CD4-positive, alpha-beta T cell treated with Interleukin-6 at 100 ng/mL for 8 hours (primary cell): ENCODE measurements at places on chromosomes 16 and 17.

DNA sequence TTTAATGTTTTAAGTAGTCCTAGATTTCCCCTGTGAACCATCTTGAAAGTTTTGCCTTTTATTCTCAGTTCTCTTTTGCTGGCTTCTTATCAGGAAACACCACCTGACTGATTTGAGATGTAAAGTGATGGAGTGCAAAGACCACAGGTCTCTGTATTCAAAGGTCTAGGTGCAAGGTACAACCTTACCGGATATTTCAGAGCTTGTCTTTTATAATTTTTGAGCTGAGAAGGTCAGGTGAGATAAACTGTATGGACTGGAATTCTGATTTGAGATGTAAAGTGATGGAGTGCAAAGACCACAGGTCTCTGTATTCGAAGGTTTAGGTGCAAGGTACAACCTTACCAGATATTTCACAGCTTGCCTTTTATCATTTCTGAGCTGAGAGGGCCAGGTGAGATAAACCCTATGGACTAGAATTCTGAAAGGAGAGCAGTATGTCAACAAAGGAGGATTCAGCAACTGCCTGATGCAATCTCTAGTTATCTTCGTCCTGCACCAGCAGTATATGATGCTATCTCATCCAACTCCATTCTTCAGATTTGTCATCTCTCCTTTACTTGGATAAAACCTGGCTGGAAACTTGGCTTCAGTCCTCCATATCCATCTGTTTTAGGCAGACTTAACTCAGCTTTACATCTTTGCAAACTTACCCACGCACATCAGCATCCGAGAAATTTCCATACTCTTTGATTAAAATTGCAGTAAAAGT, 64.3 kb downstream of the CENPV start:
- DNase-seq = no peak

DNA sequence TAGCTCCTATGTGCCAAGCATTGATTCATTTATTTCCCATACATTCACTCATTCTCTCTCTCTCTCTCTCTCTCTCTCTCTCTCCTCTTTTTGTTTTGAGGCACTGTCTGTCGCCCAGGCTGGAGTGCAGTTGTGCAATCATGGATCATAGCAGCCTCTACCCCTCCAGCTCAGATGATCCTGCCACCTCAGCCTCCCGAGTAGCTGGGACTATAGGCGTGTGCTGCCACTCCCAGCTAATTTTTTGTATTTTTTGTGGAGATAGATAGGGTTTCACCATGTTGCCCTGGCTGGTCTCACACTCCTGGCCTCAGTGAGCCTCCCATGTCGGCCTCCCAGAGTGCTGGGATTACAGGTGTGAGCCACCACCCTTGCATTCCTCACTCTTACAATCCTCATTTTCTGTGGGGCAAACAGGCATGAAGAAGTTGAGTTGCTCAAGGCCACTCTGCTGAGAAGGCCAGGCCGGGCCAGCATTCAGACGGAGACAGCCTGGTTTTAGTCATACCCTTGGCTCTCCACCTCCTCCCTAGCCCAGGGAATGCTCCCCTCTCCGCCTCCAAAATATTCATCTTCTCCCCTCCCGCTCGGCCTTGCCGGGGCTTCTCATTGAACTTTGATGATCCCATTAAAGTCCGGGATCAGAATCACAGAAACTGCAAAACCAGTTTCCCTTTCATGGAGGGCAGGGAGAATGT, 765 bp upstream of the PRM2 start:
- no peak for DNase-seq

GRCh38 chr16:29916979-29917378, 9.0 kb downstream of the KCTD13 start:
- DNase-seq = no peak

DNA sequence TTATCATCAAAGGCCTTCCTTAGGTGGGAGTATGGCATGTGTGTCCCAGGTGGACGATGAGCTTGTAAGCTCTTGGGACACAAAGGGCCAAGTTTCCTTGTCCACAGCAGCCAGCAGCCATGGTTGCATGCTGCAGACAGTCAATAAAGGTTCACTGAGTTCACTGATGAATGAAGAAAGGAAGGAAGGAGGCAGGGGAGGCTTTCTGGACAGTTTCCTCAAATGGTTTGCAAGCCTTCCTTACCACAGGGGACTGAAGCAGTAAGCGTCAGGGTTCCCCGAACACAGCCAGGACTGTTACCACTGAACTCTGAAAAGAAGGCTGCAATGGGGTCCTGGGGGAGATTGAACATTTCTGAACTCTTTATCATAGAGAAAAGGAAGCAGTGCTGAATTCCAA, 111.1 kb downstream of the GAS7 start:
- no peak for DNase-seq

- no peak for DNase-seq
These were observed 30.5 kb downstream of the UBE2O start for GRCh38 chr17:76422406-76422805.

- DNase-seq = no peak
These were observed 36.2 kb downstream of the YPEL2 start for GRCh38 chr17:59367657-59368045.

GRCh38 chr17:72393553-72393952, 272.7 kb downstream of the SOX9 start:
- no peak for DNase-seq

DNA sequence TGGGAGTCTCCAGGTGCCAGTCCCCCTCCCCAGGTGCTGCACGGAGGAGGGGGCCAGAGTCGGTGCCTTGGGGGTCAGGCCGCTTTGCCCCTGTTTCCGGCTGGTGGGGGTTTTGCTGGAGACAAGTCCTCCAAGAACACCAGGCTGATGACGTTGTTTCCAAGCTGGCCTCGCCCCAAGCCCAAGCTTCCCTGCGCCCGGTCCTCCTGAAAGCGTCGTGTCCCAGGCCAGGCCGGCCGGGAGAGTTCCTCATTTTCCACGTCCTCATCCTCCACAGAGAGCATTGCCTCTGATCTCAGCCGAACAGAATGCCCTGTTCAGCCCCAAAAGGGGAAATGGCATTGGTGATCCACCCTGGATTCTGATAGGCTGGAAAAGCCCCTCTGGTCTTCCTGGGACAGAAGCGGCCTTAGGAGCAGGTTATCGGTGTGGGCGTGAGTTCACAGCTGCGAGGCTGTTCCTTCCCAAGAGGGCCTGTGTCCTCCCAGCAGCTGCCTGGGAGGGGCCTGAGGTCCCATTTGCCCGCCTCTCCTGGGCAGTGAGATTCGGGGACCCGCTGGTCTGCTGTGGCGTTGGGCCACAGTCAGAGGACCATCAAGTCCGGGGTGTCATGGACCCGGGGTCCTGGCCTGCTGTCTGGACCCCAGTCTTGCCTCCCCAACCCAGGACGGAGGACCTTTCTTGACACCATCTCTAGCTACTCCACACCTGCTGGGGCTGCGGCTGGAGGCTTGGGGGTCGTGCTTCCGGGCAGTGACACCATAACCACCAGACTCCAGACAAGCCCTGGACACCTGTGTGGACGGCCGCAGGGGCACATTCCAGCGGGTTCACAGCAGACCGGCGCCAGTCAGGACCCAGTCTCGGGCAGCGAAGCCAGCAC, 7.1 kb downstream of the SOX8 start:
- DNase-seq = no peak

GRCh38 chr16:3458278-3458851, 14.9 kb downstream of the NAA60 start:
- no peak for DNase-seq

DNA sequence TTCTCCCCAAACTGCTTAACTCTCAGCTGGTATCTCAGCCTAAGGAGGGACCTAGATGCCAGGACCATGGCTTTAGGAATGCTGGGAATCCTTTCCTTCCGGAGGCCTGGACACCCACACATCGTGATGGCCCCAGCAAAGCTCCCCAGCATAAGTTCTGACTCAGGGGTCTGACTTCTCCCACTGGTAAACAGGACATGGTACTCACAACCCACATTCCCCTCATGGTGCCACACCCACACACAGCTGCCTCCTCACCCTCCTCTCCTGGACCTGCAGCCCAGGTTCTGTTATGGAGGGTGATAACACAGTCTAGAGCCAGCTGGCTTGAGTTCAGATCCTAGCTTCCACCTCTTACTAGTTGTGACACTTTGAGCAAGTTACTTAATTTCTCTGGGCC, 719 bp upstream of the RNF227 start:
- DNase-seq = no peak

DNA sequence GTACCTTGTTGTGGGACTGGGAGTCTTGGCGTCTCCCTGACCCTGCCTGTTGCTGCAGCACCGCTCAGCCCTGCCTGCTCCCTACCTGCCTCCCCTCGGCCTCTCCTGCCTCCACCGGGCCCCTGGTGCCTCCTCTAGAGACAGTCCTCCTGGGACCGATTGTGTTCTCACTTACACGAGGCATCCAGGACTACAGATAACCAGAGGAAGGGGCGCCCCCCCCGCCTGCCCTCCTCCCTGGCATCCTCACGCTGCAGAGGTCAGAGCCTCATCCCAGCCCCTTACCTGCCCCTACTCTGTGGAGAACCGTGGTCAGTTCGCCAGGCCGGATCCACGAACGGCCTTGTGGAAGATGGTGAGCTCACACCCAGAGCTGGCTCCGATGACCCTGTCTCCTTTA, 24.8 kb downstream of the MAPT start:
- DNase-seq = no peak

DNA sequence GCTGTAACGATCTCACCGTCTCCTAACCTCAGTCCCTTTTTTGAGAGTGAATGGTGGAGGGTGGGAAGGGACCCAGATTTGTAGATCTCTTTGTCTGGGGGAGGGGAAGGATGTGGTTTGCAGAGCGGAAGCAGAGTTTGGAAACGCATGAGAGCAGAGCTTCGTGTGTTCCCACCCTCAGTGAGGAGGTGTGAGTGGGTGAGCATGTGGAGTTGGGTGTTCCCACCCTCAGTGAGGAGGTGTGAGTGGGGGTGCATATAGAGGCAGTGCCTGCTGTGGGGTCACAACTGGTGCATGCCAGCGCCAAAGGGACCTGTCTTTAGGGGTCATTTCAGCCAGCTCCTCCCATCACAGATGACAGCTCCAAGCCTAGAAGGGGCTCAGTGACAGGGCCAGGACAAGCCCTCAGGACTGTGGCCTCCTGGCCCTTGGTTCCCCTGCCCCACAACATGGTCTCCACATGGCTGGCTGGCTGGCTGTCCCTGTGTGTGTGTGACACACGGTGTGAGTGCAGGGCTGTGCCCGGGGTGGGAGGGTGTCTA, 1.8 kb upstream of the CISD3 start:
- peak; percentile 84 for DNase-seq

DNA sequence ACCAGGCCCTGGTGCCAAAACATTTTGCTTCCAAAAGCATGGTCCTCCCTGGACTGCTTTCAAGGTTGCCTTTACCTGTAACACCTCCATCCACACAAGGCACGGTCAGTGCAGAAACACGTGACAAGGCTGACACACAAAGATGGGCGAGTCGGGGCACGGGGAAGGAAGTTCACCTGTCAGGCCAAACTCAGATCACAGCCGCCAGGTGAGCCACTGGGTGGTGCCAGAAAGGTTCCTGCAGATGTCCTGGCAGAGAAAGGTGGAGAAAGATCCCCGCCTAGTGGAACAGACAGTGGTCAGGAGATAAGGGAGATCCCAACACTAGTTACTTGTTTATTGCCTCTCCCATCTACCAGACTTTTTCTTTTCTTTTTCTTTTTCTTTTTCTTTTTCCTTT, 155.3 kb downstream of the AIPL1 start:
- no peak for DNase-seq

DNA sequence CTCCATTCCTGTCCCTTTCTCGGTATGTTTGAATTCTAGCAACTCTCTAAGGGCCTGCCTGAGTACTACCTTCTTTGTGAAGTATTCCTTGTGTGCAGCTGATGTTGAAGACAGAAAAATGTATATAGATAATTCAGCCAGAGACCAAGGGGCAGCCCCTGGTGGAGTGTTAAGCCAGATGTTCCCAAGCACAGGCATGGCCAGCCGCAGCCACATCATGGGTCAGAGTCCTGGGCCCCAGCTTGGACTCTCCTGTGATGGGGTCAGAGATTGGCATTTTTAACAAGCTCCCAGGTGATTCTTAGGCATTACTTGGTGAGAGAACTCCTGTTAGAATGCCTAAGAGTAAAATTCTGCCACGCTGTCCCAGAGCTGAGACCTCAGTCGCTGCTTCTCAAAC, 100.8 kb downstream of the IRF8 start:
- no peak for DNase-seq

DNA sequence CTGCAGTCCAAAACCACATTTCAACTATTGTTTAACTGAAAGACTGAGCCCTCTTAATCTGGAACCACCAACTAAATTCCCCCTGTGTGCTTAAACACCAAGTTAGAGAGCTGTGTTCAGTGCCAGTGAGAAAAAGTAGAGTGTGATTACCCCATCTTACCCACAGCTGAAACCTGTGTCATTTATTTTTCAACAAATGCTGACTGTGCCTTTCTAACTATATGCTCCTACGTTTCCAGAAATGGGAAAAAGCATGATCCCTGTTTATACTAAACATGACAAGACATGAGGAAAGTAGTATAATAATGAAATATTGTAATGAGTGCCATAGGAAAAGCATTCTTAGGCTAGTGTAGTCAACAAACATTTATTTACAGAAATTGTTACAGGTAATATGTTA, 7.4 kb upstream of the TOX3 start:
- DNase-seq = no peak

DNA sequence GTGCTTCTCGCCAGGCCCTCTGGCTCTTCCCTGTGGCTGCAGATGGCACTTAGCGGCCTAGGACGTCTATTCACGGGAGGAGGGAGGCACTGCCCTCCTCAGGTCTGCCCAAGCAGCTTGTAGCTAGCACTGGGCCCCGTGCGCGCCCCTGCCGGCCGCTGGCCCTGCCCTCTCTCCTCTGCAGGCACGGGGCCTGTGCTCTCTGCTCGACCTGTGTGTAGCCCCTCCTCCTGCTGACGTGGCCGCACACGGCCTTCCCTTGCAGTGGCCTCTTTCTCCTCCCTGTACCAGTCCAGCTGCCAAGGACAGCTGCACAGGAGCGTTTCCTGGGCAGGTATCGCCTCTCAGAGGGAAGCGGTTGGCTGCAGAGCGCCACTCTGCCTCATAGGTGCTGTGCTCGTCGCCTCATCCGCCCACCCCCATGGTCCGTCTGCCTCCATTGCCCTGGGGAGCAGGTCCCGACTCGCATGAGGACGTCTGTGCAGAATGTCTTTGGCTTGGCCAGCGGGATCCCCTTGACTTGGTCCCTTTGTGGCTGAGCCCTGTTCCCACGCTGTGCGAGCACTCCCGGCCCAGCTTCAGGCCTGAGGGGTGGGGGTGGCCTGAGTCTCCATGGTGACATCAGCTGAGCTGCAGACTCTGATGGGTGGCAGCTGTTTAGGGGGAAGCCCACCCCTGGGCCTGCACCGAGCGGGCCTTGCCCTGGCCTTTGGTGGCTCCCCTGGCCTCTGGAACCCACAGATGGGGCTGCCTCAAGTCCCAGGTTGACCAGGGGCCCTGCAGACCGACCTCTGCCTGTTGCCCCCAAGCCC, 34.6 kb downstream of the TSC2 start:
- no peak for DNase-seq
